ENCODE measurements at places on chromosomes 3 and 15.

DNA sequence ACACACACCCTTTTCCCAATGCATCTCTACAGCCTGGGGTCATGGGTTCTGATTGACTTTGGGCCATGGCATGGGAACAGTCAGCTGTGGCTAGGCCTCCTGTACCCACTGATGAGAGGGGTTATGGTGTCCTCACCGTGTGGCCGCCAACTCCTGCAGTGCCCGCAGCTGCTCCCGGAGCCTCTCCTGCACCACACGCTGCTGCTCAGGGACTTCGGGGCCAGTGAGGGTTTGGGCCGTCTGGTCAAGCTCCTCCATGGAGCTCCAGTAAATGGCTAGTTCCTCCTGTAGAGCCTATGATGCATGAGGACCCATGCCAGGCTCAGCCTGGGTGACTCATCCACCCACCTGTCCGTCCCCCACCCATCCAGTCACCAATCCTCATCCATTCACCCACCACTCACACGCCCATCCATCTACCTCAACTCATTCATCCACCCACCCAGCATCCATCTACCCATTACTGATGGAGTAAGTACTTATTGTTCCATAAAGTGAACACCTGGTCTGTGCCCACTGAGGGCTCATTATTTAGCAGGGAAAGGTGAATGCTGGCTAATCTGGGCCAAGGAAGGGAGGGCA, 21.6 kb downstream of the SPTBN5 start:
- DNase-seq = no peak

- no peak for DNase-seq
Observed at GRCh38 chr3:9474482-9474881, 77.1 kb downstream of the SETD5 start.

GRCh38 chr15:66820481-66821176, 118.6 kb downstream of the SMAD6 start:
- DNase-seq = no peak

GRCh38 chr15:70099967-70100473, 2.3 kb upstream of the TLE3 start:
- DNase-seq = no peak

DNA sequence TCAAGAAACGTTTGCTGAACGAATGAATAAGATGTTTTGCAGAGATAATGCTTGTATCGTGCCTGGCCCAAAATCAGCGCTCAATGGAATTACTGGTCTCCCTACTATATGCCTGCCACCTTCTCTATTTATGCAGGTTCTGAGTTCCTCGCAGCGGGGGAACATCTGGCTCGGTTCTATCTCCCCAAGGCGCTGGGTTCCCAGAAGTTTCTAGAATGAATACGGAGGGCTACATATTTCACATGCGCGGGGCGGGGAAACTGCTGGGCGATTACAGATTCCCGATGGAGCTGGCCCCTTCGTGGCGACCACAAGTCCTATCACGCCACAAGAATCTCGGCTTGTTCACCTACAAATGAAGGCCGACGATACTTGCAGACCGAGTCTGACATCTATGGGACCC, 411 bp upstream of the EIF2B5 start:
- DNase-seq = no peak

DNA sequence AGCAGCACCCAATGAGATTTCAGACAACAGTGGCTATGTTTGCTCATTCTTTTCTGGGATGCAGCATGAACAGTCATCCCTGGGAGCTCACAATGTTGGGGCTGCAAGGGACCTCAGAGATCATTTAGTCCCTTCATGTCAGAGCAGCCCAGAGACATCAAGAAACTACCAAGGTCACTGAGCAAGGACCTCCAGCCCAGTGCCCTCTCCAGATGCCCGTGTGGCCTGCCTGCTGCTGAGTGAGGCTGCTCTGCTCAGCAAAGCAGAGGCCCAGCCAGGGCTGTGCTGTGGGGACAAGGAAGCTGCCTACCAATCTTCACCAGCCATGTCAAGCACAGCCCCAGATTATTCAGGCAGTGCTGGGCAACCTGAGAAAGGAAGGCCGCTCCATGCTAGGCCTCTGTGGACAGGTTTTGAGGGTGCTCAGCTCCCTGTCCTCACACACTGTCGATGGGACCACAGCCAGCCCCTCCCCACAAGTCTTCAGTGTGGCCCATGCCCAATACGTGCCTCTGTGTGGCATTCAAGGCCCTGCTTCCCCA, 99.7 kb downstream of the DAPK2 start:
- no peak for DNase-seq

GRCh38 chr3:70980646-70981170, 602.8 kb downstream of the FOXP1 start:
- DNase-seq = no peak

DNA sequence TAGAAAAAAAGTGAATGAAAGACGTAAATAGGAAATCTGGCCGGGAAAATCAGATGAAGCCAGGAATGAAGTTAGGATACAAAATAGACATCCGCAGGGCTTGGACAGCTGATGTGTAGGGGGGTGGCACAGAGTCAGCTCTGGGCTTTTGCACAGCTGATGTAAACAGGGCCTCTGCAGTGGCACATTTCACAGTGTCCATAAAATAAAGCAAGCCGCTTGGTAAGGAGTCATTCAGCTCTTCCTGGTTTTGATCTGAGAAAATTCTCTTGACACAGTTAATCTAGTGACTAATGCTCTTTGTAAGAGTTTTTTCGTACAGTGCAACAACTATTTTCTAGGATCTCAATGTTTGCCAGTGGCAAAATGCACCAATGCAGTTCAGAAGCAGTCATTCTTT, 153.3 kb downstream of the USP13 start:
- DNase-seq = no peak

DNA sequence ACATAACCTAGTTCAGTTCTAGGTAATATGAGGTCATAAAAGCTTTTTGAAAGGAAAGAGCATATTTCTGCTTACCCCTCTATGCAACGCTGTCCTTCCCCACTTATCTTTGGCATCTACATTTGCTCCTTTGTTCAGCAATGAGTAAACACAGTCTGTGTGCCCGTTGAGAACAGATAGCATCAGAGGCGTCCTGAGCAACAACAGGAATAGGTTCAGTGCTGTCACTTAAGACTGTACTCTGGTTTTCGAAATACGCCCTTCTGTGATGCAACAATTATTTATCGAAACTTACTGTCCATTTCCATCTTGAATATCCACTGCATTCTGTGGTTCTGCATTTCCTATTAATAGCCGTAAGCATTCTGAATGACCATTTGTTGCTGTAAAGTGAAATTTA, 84.4 kb downstream of the BTD start:
- no peak for DNase-seq

DNA sequence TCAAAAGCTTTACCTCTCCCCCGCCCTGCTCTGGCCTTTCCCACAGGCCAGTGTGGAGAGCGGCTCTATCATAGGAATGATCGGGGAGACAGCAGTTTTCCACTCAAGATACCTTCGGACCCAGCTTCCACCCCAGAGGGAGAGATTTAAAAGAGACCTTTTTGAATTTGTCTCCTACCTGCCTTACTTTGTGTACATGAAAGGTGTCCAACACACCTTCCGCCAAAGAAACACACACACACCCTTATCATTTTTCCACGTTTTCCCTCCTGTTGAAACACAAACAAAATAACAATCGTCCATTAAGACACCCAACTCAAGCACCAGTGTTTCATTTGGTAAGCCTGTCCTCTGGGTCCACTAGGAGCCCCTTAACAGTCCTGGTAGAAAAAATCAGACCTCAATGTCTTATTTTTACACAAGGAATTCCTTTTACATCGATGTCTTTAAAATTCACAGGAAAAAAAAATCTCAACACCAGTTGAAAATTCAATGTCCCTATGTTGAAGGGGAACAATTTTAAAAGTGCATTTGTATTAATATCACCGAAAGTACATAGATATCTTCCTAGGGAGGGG, 4.0 kb downstream of the HES1 start:
- DNase-seq = no peak

GRCh38 chr3:160100610-160101009, 112.0 kb downstream of the IL12A start:
- no peak for DNase-seq

All from iPS DF 6.9 (cell line).